ENCODE measurements at places on chromosomes 4 and X. TPM values are rescaled to one million over a fixed set of nuclear protein-coding genes. Genes with fewer than 3 reads are reported as not detected.

DNA sequence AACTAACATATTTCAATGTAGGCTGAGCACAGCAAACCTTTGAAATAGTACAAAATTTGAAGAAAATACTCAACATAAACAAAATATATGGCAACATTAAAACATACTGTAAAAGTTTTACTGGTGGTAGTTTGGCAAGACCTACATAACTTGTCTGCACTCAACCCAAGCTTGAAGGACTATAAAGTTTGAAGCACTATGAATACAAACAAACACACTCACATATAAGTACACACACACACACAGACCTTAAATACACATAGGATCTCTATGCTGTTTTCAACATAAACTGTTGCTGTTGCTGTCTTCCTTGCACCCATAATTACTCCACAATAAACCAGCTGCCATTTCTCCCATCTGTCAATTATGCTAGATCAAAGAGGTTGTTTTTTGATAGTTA is 589.6 kb downstream of the IL15 start:
- DNase-seq: no peak

DNA sequence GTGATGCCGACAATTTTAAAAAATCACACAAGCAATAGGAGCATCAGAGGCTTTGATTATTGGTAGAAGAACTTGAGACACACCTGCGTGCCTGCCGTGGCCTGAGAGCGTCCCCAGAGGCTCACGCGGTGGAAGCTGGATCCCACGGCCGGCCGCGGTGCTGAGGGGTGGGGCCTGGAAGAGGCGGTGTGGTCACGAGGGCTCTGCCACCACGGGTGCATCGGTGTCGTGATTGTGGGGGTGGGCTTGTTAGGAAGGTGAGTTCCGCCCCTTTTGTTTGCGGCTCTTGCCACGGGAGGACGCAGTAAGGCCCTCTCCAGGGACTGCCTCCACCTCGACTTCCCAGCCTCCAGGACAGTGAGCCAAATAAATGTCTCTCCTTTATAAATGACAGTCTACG is 77.2 kb upstream of the ADRA2C start:
- DNase-seq: no peak

The PWWP3B gene
- total RNA-seq: 0.36 TPM

The TSPAN5 gene
- total RNA-seq: 24.9 TPM

GRCh38 chr4:87803421-87803820 is 4.1 kb downstream of the IBSP start:
- no peak for DNase-seq

DNA sequence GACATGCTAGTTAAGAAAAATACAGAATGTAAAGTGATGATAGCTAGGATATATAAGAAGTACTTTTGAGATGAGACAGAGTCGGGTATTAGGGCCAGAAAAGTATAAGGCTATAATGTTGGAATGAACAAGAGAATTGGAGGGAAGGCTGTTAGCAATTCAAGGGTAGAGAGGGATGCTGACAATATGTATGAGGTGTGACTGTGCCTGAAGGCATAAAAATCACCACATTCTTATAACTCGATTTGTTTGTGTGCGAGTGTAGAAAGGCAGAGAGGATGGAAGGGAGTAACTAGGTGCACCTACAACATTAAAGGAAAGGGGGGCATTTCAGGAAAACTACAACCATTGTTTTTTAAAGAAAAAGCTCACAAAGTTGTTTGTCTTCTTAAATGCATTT is 86.0 kb downstream of the FAT4 start:
- DNase-seq: no peak

DNA sequence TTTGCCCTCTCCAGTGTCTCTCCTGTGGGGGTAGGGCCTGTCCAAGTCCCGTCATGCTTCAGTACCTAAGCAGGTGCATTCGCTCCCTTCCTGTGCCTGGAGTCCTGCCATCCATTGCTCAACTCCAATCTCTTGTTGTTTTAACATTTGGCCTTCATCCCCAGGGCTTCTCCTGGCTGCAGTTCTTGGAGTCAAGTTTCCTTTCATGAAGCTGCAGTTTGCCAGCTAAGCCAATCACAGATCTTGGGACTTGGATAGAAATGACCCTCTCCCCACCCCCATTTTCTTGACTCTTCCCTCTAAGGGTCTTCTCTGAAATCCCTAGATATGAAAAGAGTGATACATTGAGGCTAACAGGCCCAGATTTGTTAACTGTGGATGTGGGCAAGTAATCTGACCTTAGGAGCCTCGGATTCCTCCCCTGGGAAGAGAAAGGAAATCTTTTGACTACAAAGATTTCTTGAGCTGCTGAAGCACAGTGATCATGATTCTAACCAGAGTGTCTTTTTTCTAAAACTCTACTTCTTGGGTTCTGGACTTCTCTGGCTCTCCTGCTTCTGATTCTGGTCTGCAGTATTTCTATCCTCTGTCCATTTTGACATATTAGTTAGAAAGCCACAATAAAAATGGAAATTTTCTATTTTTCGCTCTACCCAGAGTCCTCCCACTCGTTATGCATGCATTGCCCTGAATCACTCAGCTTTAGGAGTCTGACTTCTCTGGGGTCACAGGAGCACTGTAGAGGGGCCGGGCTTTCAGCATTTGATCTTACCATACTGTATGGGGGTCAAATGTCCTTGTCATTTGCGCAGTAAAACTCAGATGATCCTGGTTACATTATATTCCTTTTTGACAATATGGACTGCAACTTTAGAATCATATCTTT is 61.0 kb downstream of the CHRNA9 start:
- peak; percentile 88 for DNase-seq

DNA sequence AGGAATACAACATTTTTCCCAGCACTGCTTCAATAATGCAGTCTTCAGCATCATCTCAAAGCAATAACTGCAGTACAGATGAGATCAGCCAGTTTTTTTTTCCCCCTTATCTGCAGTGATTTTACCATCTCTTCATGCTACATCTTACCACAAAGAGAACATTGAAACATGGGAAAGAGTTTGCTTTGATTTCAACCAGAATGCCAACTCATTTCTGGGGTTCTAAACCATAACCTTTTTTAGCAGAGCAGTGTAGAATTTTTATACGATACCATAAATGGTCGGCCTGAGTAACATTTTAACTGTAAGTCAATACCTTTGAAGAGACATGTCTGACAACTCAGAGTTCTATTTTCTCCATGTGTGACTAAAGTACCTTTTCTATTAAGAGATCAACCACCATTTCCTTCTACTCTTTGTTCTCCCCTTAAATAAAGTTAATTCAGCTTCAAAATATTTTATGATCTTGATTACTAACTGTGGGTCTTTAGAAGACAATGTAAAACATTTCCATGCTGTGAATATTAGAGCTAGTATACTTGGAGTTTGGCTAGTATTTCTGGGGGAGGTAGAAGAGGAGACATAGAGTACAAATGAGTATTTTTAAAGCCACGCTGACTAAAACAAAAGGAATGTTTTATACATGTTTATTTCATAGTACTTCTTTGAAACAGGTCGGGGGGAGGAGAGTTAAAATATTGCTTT is 69.1 kb downstream of the TET2 start:
- no peak for DNase-seq

DNA sequence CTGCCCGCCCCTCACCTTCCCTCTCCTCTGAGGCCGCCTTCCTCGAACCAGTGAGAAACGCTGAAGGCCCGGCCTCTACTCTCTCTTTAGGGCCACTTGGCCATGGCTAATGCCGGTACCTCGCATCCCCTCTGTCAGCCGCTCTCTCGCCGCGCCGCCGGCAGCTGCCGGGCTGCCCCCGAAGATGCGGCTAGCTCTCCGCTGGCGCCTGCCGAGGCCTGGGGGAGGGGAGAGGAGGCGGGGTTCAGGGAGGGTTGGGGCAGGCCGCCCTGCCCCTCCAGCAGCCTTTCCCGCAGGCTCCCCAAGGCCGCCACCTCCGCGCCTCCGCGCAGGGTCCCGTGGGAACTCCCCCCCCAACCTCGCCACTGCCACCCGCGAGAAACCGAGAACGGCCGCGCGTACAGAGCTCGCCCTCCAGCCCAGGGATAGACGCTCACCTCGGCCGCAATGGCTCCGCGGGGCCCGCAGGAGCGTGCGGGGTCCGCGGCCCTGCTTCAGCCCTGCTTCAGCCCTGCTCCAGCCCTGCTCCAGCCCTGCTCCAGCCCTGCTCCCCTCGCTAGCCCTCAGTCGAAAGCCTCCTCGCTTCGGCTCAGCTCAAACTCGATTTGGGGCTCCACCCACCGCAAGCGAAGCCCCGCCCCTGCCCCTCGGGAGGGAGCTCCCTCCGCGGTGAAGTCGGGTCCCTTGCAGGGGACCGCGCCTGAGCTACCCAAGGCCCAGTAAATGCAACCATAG is at the start of gene HUWE1:
Gene HUWE1 (minus strand): TSS at position 569 of the 735 bp plus-strand sequence. CDS start 32,612 bp downstream, outside the sequence.
- DNase-seq: no peak

GRCh38 chrX:134780908-134781307 is 122.6 kb upstream of the PLAC1 start:
- no peak for DNase-seq

DNA sequence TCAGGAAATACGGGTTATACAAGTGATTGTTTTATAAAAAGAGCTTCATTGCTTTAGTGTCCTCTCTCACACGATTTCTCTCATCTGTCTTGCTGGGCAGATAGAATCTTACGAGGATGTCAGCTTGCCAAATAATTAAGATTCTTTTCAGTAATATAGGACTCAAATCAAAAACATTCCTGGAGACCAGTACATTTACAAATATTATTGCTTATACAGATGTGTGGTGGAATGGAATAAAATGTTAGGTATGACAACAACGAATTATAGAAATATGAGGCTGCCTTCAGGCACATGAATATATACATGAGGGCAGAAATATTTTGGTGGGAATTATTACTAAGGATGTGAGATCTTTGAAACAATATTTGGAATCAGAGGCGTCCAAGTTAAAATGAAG is 88.9 kb downstream of the GC start:
- no peak for DNase-seq

GRCh38 chrX:48475296-48475695 is 703 bp upstream of the FTSJ1 start:
- DNase-seq: no peak

The ODAPH gene
- total RNA-seq: 0.87 TPM

- no peak for DNase-seq
Observed at GRCh38 chrX:49919617-49920016, 2.8 kb upstream of the CLCN5 start.

DNA sequence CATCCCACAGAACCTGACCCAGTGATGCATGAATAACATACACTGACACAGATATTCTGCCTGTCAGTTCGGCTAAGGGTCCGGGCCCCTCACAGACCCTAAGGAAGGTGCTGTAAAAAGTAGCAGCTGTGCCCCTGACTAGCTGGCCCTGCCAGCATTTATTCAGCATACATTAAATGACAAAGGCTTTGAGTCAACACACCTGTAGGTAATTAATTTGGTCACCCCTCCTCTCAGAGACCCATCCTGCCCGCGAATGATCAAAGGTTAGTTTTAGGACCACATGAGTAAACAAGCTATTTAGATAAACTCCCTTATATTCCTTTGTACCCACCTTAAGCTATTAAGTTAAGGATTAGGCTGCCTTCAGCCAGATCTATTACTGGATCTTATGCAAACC is 429.0 kb upstream of the NWD2 start:
- no peak for DNase-seq

DNA sequence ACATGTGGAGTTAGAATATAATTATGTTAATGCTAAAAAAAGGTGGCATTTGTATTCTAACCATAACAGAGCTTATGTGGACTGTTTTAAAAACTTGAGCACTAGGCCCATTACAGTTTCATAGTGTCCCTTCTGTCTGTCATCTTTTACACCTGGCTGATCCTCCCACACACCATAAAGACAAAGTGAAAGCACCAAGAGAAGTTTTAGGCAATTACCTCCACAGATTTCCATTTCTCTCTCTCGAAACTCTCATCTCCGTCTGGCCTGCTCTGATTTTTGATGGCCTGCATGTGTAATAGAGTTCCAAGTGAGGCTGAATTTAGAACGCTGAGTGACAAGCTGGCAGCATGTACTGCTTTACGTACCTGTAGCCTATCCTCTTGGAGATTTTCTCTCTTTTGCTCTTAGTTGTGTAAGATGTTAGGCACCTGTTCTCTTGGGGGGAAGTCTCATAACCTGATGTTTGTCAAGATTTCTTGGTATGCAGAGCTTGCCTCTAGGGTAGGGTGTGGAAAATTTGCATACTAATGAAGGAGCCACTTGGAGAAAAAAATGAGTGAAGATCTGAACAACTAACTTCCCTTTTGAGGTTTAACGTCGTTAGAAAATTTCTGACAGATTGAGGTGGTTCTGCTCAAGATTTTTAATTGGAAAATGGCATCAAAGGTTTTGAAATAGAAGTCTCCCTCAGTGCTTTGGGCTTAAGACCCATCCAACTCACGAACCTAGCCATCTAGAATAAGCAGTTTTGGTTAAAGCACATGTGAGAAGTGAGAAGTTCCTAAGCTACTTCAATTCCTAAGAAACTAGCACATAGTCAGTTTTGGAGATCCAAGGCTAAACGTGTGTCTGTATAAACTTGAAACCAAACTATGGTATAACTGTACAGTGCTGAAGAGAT is 57.6 kb upstream of the RAP1GDS1 start:
- no peak for DNase-seq

DNA sequence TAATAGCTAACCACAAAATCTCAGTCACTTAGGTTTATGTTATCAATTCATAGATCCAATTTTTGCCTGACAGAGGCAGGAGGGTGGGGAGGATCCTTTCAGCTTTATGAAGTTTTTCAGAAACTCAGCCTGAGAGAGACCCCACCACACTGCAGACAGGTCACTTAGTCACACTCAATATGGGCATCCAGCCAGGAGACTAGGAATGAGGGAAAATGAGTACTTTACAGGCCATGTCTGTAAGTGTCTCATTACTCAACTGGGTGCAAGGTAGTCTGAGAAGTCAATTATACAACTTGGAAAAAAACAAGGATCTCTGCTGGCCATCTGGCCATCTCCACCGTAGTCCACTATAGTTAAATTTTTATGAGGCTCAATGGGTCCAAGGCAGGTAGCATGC is 365.9 kb downstream of the INPP4B start:
- DNase-seq: no peak

The HMX1 gene
- not detected for total RNA-seq

GRCh38 chr4:2127609-2128332 is 68.6 kb downstream of the NAT8L start:
- DNase-seq: no peak

The MGAT4D gene
- total RNA-seq: not detected

The VSIG4 gene
- total RNA-seq: not detected

The GJB1 gene
- 0.40 TPM for total RNA-seq

DNA sequence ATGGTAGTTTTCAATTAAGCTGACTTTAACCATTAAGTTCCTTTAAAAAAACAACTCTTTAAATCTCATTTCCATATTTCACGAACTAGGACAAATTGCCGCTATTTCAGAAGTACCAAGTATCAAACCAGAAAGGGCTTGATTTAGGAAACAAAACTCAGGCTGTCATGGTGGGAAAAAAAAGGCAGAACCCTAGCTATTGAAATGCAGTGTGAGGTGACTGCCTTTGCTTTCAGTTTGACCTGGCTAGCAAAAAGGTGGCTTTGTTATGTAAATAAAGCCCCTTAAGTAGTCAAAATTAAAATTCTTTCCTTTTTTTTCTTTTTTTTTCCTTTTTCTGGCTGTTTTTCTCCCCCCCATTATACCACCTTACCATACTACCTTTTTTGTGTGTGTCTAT is 40.6 kb upstream of the CYP2U1 start:
- DNase-seq: no peak
